ENCODE measurements at places on chromosomes 1 and 21. TPM values are rescaled to one million over a fixed set of nuclear protein-coding genes. Genes with fewer than 3 reads are reported as not detected.
A peak's percentile ranks its signal among the peaks of the same experiment; 100 is the strongest.

Gene TARDBP
- 123 TPM for polyA plus RNA-seq

Gene RAB3B
- 0.02 TPM for polyA plus RNA-seq

Gene KRTAP13-3
- not detected for polyA plus RNA-seq

Gene FGR
- 94.2 TPM for polyA plus RNA-seq

Gene SPRR2E
- polyA plus RNA-seq = not detected

DNA sequence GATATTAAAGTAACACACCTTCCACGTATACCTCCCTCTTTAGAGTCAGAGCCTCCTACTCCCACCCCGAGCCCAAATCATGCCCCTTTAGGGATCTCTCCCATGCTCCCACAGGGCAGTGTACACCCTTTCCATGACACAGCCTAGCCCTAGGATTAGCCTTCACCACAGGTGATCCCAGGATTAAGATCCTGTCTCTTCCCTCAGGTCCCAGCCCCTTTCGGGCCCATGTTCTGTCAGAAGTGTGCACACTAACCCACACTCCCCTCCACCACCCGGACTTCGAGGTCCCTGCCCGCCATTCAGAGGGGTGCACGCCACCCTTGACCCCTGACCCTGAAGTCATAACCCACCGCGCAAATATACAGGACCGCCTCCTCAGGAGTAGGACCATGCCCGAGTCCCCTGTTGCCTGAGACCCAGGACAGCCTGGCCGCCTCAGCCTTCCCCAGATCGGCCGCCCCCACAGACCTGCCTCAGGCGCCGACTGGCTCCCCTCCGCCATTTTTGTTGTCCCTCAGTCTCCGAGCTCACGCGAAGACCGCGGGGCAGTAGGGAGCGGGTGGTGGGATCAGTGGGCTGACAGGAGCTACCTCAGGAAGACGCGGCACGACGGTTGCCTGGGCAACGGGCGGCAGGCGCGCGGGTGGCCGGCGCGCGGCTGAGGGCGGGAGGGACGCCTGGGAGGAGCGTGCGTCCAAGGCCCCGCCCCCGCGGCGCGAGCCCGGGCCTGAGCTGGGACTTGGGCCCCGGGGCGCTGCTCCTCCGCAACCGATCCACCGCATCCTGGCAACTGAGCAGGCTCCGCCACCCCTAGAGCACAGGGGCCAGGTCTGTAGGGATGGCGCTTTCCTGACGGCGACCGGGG lies at the start of gene AGBL4:
Gene AGBL4, minus strand, starts transcription at position 663 of the 868 bp plus-strand sequence.
- DNase-seq = peak; percentile 81

All from spleen (tissue), 13 donors.